Activated CD4-positive, alpha-beta T cell treated with anti-CD3 and anti-CD28 coated beads for 4 hours (primary cell): ENCODE measurements at places on chromosomes 4 and X.

- DNase-seq, result no peak
Observed at GRCh38 chr4:71338846-71339593, at the start of gene SLC4A4. Gene SLC4A4, plus strand, starts transcription at chr4:71339020.

- no peak for DNase-seq
Observed at GRCh38 chrX:120147537-120147936, 10.9 kb upstream of the RHOXF2 start.

- DNase-seq, result peak; percentile 79
Observed at GRCh38 chrX:131746491-131746968, 202.7 kb downstream of the OR13H1 start.

- no peak for DNase-seq
Observed at GRCh38 chr4:77903186-77903585, 40.6 kb downstream of the MRPL1 start.

DNA sequence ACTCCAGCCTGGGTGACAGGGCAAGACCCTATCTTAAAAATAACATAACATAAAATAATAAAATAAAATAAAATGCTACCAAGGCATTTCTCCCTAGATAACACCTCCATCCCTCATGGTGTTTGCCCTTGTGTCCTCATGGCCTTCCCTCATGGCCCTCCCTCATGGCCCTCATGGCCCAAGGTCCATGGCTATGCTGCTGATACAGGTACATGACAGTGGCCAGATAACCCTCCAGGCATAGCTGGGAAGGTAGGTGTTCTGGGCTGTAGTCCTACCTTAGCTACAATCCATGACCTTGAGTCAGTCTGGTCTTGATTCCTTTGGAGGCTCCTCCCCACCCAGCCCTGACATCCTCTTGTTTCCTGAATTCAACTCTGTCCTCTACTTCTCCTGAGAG lies 75.2 kb downstream of the PJA1 start:
- no peak for DNase-seq

DNA sequence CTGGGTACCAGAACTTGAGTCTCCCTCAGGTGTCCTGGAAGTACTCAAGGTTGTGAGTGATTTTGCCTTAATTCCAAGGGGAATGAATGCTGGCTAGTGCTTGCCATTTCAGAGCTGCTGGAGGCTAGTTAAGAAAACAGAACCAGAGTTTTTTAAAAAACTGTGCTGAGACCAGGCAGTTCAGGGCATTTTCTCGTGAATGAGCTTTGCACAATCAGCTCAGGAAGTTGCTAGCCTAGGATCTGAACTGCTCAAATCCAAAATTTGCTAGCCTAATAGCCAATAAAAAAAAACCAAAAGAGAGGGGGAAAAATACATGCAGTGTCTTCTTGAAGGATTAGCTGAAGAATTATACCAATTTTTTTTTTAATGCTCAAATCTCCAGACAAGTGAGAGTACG lies 292.7 kb downstream of the FBXW7 start:
- no peak for DNase-seq

DNA sequence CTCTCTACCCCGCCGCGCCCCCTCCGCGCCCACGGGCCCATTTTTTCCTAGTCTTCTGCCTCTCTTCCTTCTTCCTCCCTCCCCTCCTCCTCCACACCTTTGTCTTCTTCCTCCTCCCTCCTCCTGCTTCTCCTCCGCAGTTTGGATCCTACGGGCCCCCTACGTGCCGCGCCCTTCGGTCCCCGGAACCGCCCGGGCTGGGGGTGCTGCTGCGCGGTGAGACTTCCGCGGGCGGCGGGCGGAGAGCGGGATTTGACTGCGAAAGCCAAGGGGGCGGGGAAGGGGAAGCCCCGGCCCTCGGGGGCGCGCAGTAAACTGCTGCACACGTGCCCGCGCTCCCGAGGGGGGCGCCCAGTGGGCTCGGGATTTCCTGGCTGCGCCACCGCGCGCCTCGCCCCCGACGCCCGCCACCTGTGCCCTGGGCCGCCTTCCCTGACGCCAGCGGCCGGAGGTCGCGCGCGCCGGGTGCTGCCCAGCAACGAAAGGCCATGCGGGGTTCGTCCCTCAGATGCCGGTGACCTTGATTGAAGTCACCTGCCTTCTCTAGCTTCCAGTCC lies 3.3 kb upstream of the NKX3-2 start:
- peak; percentile 31 for DNase-seq

DNA sequence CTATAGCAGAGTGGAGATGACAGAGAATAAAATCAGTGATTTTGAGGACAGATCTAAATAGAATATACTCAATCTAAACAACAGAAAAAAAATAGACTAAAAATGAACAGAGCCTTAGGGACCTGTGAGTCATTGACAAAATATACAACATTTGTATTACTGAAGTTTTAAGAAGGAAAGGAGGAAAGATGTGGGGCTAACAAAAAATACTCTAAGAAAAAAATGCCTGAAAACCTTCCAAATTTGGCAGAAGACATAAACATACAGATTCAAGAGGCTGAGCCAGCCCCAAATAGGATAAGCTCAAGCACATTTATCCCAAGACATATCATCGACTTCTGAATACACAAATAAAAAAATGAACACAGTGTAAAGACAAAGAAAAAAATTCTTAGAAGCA lies 123.6 kb upstream of the INTU start:
- DNase-seq, result no peak

DNA sequence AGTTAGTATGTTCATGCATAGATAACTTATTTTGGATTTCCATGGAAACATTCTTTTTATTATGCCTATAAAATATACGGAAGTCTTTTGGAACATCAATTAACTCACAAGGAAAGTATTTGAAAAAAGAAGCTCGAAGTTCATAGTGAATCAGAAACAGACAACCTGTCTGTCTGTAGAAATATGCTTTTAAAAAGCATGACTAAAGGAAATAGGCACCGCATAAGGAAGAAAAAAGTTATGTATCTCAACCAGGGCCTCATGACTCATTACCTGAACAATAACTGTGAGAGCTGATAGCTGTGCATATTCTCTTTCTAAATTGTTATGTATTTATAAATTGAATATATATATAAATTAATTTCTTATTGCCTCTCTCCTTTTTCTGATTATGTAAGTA lies 324.1 kb downstream of the TLL1 start:
- DNase-seq, result no peak

GRCh38 chr4:138334346-138335016 lies 92.3 kb upstream of the SLC7A11 start:
- no peak for DNase-seq

GRCh38 chr4:22895482-22895881 lies 202.7 kb downstream of the GBA3 start:
- no peak for DNase-seq

DNA sequence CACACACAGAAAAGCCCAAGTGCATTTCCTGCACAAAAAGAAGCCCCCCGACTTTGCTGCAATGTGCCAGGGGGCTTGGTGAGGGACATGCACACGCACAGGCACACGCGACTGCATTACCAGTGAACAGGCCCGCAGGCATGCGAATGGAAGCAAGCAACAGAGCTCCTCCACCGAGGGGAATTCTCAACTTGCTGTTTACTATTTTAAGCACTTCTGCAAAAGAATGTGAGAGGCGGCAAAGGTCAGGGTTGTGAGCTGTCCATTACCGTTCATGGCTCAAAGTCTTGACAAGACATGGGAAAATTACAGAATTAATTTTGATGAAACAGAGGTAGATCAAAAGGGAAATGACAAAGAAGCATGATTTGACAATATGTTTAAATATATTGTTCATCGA lies 342.5 kb upstream of the NOCT start:
- no peak for DNase-seq

DNA sequence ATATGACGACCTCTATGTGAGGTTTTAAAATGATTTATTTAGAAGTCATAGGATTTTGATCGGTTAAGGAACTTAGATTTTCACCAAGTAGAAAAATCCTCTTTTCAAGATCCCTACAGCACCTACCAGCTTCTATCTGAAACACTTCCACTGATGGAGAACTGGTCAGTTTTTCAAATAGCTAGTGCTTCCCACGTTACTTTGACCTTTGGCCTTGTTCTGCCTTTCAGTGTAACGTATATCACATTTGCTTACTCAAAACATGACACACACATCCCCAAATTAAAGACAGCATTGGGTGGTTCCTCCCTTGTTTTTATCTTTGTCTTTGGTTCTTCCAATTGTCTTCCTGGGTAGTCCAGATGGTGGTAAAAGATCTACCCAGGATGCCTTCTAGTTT lies 6.6 kb downstream of the LNX1 start:
- DNase-seq, result no peak

GRCh38 chrX:136198010-136198409 lies 50.7 kb downstream of the FHL1 start:
- DNase-seq, result no peak

DNA sequence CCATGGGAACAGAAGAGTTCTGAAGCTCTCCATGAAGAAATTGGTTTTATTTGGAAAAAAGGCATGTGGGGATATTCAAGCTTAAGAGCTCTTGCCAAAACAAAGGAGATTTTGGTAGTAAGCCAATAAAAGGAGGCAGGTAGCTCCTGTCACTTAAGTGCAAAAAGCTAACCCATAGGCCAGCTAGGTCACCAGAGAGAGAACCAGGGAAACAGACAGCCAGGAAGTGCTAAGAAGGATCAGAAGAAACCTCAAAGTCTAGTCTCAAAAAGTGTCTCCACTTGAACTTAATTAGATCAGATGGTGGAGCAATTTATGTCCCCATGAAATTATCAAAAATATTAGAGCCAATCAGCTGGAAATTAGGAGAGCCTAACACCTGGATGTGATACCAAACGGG lies 49.2 kb downstream of the CD40LG start:
- no peak for DNase-seq

DNA sequence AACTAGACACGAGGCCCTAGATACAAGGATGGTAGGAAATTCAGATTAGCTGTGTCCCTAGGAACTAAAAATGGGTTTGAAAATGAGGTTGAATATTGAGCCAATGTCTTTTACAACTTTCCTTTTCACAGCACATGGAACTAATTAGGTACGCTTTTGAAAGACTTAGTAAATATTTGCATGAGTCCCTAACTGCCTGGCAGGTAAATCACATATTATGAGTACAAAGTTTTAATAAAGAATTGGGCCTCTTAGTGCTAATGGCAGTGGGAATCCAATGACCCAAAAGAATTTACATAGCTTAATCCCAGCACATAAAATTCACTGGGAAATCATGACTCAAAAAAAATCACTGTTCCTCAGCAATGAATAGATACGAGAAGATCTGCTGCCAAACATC lies 16.8 kb downstream of the MUC7 start:
- no peak for DNase-seq

DNA sequence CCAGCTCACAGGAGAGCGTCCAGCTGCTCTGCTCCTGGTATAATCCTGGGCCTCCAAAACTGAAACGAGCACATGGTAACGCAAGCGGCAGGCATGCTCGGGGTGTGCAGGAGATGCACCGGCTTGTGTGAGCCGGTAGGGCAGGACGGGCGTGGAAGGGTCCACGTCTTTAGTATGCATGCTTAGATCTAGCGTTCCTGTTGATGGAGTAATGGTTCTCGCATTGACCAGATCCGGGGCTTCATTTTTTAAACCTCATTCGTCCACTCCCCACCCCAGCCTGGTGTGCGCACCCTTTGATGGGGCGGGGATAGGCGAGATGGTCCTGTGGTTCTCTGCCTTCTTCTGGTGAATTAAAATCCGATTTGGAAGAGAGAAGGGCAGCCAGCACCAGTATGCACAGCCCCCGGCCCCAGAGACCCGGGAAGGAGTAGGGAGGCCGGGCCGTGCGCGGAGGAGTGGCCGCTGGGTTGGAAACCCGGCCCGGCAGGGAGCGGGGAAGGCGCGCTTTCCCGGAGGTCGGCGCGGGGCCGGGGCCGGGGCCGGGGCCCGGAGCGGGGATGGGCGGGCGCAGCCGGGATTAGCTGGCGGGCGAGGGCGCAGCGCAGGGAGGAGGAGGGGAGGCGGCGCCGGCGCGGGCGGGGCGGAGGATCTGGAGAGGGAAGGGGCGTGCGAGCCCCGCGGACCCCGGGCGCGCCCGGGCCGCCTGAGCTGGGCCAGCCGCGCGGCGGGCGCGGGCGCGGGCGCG lies 39.9 kb downstream of the FAM149A start:
- DNase-seq, result no peak

DNA sequence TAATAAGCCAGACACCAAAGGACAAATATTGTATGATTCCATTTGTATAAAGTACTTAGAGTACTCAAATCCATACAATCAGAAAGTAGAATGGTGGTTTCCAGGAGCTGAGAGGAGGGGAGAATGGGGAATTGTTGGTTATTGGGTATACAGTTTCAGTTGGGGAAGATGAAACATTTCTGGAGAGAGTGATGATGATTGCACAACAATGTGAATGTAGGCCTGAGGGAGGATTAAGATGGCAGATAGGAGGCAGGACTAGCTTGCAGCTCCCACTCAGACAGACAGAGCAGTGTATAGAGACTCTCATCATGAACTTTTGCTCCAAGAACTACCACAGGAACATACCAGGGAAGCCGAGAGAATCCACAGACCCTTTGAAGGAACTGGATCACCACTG lies 75.7 kb upstream of the PAK3 start:
- DNase-seq, result no peak

- no peak for DNase-seq
Observed at GRCh38 chrX:103253608-103254007, 1.3 kb downstream of the TCEAL8 start.

DNA sequence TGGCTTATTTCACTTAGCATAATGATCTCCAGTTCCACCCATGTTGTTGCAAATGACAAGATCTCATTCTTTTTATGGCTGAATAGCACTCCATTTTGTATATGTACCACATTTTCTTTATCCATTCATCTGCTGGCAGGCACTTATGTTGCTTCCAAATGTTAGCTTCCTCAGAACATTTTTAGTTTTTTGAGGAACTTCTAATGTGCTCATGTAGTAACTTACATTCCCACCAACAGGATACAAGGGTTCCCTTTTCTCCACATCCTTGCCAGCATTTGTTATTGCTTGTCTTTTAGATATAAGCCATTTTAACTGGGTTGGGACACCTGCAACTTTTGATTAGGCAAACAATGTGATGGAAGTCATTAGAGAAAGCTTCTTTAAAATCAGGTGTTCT lies 454.2 kb downstream of the NLGN4X start:
- DNase-seq, result no peak

GRCh38 chr4:159443975-159444374 lies 341.1 kb downstream of the RAPGEF2 start:
- DNase-seq, result no peak

DNA sequence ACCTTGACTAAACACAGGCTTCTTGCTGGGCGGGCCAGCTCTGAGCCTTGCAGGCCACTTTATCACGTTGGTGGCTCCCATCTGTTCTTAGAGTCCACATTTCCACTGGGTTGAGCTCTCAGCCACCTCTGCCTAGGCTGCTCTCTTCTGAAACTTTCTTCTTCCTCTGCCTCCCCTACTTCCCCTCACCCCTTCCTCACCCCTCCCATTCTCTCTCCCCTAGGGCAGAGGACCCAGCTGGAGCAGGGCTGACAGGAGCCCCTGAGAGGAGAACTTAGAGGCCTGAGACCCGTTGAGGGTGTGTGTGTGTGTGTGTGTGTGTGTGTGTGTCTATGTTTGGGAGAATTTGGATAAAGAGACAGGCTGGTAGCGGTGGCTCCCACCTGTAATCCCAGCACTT lies 19.9 kb upstream of the TMSB4X start:
- DNase-seq, result no peak

DNA sequence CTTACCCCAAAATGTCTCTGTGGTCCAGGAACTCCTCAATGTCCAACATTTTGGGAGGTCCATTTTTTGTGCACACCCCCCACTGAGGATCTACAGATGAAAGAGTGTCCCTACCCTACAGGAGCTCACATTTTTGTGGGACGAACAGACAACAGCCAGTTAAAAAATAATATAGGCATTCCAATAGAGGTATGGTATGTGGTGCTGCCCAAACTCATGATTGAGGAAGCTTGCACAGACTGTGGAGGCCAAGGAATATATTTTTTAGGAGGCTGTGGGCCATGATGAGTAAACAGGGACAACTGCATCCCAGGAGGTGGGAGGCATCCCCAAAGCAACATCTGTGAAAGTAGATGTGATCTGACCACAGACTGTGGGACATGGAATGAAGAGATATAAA lies 181.0 kb upstream of the HCCS start:
- DNase-seq, result no peak
